ENCODE measurements at places on chromosomes 5 and 9.

DNA sequence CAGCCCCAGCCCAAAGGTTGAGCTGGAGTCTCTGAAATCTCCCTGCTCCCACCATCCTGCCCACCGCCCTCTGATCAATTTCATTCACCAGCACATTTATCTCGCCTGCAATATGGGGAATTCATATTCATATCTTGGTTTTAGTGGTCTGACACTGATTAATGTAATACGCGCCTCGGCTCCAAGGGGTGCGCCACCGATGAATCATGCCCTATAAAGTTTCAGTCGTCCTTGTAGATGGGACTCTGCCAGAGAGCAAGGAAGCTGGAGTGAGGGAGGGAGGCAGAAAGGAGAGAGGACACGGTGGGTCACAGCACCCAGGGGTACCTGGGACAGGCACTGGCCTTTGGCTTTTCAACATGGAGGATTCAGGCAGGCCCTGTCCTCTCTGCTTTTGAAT lies 8.9 kb downstream of the IRX1 start:
- DNase-seq = no peak

DNA sequence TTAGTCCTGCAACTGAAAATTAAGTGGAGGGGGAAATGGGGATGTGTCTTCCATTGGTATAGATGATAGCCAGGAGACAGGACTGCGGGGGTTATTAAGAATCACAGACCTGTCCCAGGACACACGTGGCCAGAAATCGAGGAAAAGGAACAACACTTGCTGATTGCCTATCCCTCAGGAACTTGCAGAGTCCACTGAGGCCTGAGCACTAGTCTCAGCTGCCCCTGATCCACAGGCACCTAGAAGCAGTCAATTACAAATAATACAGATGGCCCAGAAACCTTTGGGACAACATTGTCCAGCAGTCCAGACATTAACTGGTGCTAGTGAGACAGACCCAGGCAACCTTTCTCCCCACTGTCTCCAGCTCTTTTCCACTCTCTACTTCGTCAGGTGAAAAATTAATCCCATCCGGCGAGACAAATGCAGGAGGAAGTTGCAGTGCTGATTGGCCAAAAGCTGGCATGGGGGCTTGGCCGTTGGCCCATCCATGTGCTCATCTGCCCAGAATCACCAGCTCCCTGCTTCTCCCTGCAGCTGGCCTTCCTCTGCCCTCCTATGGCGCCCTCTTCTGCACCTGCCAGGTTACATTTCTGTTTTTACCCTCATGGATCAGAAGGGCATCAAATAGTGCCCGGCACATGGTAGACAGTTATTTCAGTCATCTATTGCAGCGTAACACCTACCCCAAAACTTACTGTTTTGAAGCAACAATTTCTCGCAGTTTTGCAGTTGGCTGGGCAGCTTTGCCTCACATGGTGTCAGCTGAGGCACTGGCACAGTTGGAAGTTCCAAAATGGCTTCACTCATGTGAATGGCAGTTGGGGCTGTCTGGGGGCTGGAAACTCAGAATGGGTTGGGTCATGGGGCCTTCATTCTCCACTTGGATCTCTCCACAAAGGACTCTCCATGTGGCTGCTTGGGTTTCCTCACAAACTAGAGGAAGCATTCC lies 3.6 kb upstream of the B4GALT1 start:
- no peak for DNase-seq

DNA sequence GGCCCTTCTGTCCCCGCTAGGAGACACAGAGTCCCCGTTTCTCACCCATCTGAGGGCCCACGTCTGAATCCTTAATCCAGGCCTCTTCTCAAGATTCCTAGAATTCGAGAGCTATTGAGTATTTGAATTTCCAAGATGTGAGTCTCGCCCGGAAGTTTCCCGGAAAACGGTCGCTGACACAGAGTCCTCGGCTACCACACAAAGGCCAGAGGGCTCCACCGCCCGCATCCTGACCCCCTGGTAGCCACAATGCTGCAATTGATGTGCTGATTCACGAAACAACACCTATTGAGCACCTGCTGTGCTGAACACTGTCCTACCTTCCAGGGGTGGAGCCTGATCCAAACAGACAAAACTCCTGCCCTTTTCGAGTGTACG lies 670 bp upstream of the FBP1 start:
- no peak for DNase-seq

- DNase-seq = no peak
Observed at GRCh38 chr9:14480526-14480925, 166.6 kb upstream of the NFIB start.

DNA sequence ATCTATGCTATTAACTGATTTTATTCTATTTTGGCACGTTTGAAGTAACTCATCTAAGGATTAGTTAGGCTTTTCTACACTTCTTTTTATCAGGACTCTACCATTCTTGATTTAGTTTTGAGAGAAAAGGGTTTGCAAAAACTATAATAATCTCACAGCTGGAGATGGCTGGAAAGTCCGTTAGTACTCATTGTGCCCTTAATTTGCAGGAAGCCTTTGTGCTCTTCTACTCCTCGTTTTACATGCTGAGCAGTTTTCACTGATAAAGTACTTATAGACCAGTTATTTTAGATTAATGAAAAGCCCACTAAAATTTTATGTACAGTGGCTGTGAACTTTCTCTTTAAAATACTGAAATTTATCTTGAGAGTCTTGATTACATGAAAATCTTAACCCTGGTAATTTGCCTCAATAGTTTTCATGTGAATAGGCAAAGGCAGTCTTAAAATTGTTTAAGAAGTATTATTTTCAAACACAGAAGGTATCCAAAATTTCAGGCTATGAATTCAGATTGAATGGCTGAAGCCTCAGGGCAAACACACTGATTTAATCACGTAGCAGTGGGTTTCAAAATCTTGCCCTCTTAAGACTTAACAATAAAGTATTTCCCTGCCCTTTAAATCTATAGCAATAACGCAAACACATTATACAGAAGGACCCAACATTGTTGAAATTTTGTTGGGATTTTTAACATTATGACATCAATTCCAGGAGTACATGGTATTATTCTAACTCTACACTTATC lies 18.6 kb downstream of the MLLT3 start:
- DNase-seq = no peak

DNA sequence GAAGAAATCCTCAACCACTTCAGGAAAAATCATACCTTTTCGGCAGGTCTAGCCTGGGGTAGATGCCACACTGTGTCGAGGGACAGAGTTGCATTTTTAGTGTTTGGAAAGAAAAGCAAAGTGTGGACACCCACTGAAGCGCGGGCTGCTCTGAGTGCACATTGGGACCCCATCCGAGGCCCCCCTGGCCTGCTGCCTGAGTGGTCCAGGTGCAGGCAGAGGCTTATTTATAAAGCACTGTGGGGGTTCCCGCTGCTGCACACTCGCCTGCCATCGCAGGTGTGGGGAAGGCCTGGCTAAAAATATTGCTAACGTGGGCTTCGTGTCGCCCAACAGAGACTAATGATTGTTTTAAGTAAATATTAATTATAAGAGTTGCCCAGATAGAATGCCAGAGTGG lies 119.4 kb downstream of the CRB2 start:
- DNase-seq = no peak

- no peak for DNase-seq
Observed at GRCh38 chr9:70823284-70823683, 298.1 kb downstream of the TRPM3 start.

- no peak for DNase-seq
Observed at GRCh38 chr5:159909126-159909525, 7.2 kb upstream of the ADRA1B start.

- no peak for DNase-seq
Observed at GRCh38 chr5:67235399-67236110, 39.0 kb upstream of the CD180 start.

- DNase-seq = no peak
Observed at GRCh38 chr9:111178331-111179055, 140.2 kb upstream of the LPAR1 start.

DNA sequence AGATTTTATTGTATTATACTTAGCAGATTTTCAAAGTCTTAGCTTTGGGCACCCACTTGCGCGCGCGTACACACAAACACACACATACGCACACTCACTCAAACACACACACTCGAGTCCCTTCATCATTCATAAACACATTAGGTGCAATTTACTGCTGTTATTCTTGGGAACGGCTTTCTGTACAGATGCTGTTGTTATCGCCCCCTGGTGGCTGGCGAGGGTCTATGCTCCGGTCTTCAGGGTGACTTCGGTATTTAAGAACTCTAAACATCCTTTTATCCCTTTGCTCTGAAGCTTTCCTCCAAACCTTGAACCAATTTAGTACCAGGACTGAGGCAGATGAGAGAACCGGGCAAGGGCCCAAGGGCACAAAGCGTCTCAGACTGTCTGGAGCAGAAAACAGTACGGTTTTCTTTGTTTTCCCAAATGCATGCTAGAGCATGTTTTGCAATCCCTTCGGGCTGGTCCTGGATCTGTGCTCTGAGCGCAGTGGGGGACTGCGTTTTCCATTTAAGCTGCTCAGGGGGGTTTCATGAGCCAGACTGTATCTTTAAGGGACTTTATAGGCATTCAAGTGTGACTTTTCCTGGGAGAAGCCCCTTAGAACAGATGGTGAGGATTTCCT lies 1.7 kb upstream of the SLIT3 start:
- DNase-seq = no peak

GRCh38 chr5:115621365-115621900 lies 4.4 kb downstream of the TMED7 start:
- no peak for DNase-seq

GRCh38 chr5:122730456-122730855 lies 44.4 kb upstream of the SNX2 start:
- no peak for DNase-seq

GRCh38 chr9:129052592-129052991 lies 16.2 kb downstream of the MIGA2 start:
- no peak for DNase-seq

DNA sequence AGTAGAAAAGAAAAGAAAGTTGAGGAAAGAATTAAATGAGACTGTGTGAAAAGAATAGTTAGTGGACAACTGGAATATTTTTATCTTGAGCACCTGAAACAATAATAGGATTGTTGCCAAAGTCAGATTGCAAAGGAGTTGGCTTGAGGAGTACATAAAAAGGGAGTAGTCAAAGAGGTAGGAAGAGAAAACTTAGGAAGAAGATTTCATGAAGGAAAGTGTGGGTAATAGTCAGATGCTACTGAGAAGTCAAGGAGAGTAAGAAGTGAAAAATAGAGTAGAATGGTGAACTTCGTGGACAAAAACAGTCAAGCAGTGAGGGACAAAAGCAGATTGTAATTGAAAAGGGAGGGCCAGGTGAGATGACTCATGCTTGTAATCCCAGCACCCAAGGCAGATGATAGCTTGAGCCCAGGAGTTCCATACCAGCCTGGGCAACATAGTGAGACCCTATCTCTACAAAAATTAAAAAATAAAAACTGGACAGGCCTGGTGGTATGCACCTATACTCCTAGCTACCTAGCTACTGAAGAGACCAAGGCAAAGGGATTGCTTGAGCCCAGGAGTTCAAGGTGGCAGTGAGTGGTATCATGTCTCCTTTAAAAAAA lies 178.9 kb downstream of the NIPBL start:
- DNase-seq = no peak

- DNase-seq = no peak
Observed at GRCh38 chr9:130839132-130840111, 4.4 kb downstream of the ABL1 start.
